ENCODE measurements at places on chromosomes 16 and 17.

DNA sequence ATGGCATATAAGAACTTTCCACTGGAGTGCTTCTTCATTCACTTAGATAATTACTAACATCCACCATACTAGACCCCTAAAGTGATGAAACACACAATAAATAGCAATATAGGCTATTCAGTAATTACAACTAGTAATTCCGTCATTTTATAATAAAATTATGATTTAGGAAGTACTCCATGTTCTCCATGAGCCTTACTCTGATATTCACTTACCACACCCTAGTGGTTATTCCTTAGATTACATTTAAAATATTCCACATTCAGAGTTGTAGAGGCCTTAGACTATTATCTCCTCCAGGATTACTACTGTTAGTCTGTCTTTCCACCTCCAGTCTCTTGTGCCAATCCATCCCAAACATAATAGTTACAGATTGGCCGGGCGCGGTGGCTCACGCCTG is 62.4 kb downstream of the STH start:
- no peak for DNase-seq

- DNase-seq, result no peak
Observed at GRCh38 chr17:6232732-6233101, 162.5 kb downstream of the WSCD1 start.

GRCh38 chr17:52170963-52171572 is 12.6 kb upstream of the CA10 start:
- no peak for DNase-seq

- no peak for DNase-seq
Observed at GRCh38 chr16:74608944-74609343, 2.0 kb upstream of the GLG1 start.

All from GOT3 (cell line).